ENCODE measurements at places on chromosomes 12 and 14.

GRCh38 chr14:101288436-101289229 is 272.7 kb upstream of the DIO3 start:
- no peak for DNase-seq
- no peak overlapping the region for H3K27ac ChIP-seq
- no peak overlapping the region for H3K4me3 ChIP-seq
- peaks cover 26% of the 10 kb centered on the region for H3K4me1 ChIP-seq
- H3K27me3 ChIP-seq: no peaks in the 10 kb centered on the region

DNA sequence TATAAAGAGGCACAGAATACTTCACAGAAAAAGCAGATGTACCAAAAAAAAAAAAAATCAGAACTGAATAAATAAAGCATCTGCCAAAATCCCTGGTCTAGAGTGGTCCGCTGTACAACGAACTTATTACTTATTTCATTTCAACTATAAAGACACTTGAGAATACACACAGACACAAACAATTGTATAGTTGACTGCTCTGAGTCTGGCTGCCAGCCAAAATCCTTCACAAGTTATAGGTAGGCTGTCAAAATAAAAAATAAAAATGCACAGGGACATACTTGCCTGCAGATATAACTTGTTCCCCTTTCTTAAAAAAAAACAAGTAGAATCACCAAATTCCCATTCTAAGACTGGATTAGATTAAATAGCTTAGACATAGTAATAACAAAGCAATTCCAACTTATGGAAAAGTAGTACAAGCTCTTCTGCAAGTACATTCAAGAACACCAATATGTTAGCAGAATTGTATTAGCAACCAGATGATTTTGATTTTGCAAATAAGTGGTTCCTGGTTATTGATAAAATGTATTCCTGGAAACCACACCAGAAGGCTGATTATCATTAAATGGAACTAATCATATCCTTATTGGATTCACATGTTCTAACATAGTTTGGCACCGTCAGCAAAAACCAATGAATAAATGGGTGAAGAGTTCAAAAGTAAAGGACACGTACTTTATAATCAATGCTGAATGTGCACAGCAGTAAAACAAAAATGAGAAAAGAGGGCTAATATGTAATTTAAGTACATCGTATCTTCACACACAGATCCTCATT is 248.5 kb downstream of the NELL2 start:
- no peak for DNase-seq
- H3K4me3 ChIP-seq: no peak overlapping the region
- peaks cover 14% of the 10 kb centered on the region for H3K4me1 ChIP-seq
- no peak overlapping the region for H3K27ac ChIP-seq

DNA sequence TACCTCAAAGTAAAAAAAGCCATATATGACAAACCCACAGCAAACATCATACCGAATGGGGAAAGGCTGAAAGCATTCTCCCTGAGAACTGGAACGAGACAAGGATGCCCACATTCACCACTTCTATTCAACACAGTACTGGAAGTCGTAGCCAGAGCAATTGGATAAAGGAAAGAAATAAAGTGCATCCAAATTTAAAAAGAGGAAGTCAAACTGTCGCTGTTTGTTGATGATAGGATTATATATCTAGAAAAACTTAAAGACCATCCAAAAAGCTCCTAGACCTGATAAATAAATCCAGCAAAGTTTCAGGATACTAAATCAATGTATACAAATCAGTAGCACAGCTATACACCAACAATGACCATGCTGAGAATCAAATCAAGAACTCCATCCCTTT is 5.2 kb downstream of the NDUFA12 start:
- no peak for DNase-seq
- no peaks in the 10 kb centered on the region for H3K4me1 ChIP-seq
- no peaks in the 10 kb centered on the region for H3K27me3 ChIP-seq
- no peak overlapping the region for H3K4me3 ChIP-seq

DNA sequence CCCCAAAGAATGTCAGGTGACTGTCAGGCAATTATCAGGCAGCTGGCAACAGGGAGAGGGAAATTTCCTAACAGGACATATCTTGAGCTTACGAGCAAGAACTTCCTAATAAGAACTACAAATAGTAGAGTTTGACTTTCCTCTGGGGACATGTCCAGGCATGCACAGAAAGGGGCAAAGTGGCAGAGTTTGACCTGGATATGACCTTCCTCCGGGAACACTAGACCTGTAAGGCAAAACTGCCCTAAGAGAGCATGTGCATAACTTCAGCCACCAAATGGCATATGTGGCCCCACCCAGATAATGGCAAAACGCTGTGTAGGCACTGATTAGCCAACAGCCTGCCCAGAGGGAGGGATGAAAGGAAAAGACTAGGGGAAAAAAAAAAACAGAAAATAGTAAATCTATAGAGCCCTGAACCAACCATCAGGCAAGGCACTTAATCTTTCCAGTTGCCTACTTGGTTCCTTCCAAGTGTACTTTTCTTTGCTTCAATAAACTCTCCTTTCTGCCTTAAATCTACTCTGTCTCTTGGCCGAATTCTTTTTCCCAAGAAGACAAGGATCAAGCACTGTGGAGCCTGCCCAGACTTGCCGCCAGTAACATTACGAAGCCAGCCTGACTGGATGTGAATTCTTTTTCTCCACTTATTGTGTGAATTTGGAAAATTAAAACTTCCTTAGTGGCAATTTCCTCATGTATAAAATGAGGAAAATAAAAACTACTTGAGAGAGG is 164.1 kb downstream of the SPTSSA start:
- no peak overlapping the region for H3K27ac ChIP-seq
- no peaks in the 10 kb centered on the region for H3K27me3 ChIP-seq
- H3K4me3 ChIP-seq: no peak overlapping the region
- H3K4me1 ChIP-seq: 0 out of 2 replicates have a peak, but pooled peaks cover 5% of the 10 kb centered on the region
- no peak for DNase-seq
- no peaks in the 10 kb centered on the region for H3K36me3 ChIP-seq

DNA sequence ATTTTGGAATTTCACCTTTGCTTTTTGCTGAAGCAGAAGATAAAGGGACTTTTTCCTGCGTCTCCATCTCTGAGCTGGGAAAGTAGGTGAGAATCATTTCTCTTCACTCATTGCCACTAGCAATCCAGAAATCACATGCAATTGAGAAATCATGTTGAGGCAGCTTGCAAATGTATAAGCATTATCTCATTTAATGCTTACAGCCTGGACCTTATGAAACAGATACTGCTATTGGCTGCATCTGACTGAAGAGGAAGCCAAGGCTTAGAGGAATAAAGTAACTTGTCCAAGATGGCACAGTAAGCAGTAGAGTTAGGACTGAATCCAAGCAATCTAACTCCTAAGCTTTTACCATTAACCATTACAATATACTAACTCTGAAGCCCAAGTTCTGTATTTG is 122.4 kb downstream of the FIGNL2 start:
- DNase-seq: no peak
- peaks cover 6% of the 10 kb centered on the region for H3K4me1 ChIP-seq
- no peak overlapping the region for H3K27ac ChIP-seq
- 0 out of 2 replicates have a peak, but pooled peaks cover 5% of the 10 kb centered on the region for H3K36me3 ChIP-seq
- H3K27me3 ChIP-seq: no peaks in the 10 kb centered on the region
- no peak overlapping the region for H3K4me3 ChIP-seq

Data from GM23338 (cell line).